ENCODE measurements at places on chromosomes 2 and 18.

DNA sequence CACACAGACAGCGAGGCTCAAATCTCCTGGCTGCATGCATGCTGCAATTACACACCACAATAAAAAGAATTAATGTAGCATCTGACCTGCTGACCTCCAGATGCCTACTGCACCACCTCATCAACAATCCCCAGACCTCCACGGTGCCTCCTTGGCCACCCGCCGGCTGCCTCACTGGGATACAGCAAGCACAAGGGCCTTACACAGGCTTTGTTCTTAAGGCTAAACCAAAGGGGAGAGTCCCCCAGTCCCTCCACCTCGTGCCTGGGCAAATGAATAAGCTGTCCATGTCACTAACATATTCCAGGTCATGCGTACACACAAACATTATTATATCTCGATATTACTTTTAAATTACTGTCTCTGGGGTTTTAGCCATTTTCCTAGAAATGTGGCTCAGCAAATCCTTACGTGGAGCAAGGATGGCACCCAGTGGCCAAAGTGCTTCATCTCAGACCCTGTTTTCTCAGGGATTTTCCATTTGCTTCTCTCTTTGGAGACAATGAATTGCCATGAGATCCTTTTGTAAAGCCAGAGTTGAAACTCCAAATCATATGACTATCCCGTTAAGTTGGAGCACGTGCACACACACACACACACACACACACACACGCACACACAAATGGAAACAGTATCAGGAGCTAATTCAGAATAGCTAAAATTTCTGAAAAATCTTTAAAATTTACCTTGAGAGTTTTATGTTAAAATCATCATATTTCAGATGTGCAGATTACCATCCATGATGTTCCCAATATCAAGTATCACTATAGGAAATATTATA, 313.8 kb downstream of the PDE11A start:
- peak; percentile 58 for DNase-seq

DNA sequence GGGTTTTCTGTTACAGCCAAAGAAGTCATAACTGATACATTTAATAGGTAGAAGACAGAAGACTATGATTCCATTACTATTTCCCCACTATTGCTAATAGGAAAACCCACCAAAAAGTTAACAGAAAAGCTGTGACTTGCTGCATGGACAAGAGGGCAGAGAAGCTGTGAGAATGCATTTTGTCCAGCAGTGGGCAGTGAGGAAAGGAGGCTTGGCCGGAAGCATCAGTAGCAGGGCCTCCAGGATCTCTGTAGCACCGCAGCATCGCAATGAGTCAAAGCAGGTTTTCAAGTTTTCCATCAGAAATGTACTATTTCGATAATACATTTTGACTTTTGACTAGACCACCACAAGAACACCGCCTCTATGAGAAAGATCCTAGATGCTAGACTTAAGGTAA, 24.9 kb downstream of the MYO5B start:
- DNase-seq, result no peak

DNA sequence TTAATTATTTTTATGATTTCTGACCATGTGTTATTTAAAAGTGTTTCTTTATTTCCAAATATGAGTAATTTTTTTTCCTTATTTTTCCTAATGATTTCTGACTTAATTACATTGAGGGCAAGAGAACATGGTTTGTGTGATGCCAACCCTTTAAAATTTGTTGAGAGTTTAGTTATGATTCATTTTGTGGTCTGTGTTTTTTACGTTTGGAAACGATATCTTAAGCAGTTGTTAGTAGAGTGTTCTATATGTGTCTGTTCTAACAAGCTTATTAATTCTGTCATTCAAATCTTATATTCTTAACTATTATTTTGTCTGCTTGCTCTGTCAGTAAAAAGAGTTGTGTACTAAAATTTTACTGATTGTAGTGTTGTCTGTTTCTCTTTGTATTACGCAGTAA, 15.0 kb downstream of the NAB1 start:
- DNase-seq, result peak; percentile 29

DNA sequence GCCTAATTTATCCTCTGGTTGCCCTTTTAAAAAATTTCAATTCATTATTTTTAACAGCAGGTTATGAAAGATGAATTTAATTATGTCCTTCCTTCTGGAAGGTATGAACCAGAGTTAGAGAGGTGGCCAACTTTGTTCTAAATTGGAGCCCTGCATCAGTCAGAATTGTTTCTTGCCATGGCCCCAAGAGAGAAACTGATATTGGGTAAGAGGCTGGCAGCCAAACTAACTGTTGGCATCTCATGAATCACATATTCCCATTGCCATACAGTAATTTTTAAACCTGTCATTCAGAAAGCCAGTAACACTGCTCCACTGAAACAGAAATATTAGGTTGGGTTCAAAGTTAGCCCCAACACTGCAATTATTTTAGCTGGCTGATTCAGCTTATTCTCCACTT, 67.4 kb downstream of the SMAD2 start:
- no peak for DNase-seq

DNA sequence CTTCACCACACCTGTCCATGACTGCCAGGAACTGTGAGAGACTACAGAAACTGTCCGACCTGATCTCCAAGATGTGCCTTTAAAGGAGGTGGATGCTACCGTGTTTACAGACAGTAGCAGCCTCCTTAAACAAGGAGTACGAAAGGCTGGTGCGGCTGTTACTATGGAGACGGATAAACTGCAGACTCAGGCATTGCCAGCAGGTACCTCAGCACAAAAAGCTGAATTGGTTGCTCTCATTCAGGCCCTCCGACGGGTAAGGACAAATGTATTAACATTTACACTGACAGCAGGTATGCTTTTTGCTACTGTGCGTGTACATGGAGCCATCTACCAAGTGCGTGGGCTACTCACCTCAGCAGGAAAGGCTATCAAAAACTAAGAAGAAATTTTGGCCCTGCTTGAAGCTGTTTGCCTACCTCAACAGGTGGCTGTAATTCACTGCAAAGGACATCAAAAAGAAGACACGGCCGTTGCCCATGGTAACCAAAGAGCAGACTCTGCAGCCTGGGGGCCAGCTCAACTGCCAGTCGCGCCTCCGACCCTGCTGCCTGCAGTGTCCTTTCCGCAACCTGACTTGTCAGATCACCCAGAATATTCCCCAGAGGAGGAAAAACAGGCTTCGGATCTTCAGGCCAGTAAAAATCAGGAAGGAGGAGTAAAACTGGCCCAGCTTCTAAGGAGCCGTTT, 30.9 kb downstream of the SKA1 start:
- no peak for DNase-seq

DNA sequence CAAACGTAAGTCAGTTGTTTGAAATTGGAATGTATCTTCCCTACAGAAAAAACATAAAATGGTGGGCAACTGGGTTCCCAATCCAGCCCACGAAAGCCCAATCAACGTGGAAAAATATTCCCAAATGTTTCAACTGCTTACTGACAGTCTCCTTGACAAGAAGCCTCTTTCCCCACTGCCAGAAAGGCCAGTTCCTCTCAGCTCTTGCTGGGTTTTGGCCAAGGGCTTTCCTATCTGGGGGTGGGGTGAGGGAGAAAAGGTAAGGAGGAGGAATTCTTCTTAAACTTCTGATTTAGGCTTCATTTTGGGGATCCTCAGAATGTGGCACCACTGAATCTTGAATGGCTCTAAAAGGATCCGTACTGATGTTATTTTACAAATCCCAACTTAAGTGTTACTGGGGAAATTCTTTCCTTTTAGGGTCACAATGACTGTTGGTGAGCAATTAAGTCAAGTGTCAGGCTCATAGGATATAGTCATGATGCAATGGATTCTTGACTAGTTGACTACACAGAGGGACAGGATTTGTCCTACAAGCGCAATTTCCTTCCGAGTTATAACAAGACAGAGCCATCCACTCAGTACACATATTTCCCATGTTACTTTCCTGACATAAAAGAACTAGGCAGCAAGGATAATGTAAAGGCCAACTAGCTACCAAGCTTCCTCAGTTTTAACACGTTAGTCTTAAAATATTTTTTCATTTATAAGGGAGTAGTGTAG, 73.6 kb downstream of the SPRED2 start:
- DNase-seq, result peak; percentile 66

DNA sequence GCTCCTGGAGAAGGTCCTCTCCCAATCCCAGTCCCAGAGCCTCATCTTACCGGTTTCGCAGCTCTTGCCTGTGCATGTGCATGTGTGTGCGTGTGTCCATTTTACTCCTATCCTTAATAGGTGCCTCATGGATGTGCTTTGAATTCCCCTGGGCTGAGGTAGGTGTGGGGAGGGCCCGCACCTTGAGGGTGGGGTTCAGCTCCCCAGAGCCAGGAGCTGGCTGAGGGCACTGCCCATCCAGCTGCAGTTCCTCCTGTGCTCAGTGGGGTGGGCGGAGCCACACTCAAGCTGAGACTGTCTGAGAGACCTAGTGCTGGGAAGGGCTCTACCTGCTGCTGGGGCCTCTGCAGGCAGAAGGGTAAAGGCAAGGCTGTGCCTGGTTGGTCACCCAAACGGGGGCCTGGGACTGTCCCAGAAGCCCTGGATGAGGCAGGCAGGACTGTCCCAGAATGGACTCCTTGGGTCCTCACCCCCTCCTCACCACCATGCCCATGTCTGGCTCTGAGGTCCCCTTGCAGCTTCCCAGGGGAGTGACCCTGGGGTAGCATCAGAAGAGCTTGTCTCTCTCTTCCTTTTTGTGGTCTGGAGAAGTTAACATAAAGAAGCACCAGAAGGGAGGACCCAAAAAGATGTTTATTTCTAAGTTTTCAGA, 8.9 kb downstream of the GDF7 start:
- DNase-seq, result no peak

- DNase-seq, result no peak
These were observed 129.1 kb downstream of the MYO3B start for GRCh38 chr2:170307052-170307451.

GRCh38 chr2:153106802-153107477, 371.6 kb downstream of the RPRM start:
- DNase-seq, result no peak

DNA sequence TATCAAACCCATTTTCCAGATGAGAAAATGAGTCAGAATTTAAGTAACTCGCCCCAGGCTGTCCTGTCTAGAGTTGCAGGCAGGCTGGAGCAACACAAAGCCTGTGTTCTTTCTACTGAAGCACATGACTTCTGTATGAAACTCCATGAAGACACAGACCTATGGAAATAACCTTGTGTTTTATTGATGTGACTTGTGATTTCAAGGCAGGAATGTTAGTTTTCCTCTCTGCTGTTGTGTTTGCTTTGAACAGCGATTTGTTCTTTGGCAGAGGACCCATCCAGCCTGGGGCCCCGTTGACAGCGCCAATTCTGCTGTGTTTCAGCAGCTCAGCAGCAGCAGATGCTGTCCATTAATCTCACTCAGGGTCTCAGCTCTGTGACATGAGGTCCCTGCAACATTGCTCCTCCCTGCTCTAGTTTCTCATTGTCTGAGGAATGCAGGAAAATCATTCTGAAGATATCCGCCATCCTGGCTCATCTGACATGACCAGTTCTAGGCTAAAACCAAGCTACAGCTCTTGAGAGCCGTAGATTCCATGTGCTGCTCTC, 344.3 kb upstream of the RAB12 start:
- no peak for DNase-seq

- DNase-seq, result no peak
These were observed 439.4 kb upstream of the CWC22 start for GRCh38 chr2:180446492-180446891.

- no peak for DNase-seq
These were observed 2.8 kb downstream of the TRIM54 start for GRCh38 chr2:27284996-27285395.

All from fibroblast of mammary gland (primary cell).